DMS 273 treated with DMSO at 0.1 percent for 48 hours (cell line): ENCODE measurements at places on chromosomes 6 and 20.

- peak; percentile 13 for DNase-seq
Measured at GRCh38 chr6:38493931-38494547, 145.7 kb downstream of the BTBD9 start.

- DNase-seq, result no peak
Measured at GRCh38 chr20:22824077-22824476, 211.0 kb upstream of the SSTR4 start.

DNA sequence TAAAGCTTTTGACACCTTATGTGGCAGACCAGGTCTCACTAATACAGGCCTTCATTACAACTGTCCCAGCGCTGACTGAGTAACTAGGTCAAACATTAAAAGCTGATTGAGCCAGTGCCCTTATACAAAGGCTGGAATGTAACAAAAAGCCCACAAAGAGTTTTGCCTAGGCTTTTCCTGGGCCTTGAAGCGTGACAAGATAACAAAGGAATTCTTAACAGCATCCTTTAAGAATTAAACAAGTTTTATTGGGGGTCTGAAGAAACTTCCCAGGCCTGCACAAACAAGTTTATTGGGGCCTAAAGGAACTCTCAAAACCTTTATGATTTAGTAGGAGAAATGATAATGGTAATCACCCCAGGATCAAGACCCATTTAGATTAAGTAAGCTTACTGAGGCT, 267.6 kb upstream of the FAM83B start:
- DNase-seq, result no peak

- DNase-seq, result no peak
Measured at GRCh38 chr20:32585011-32585585, at the start of gene NOL4L. Gene NOL4L, minus strand, starts transcription at chr20:32585333. Its CDS starts 443 bp downstream, at chr20:32584890.

DNA sequence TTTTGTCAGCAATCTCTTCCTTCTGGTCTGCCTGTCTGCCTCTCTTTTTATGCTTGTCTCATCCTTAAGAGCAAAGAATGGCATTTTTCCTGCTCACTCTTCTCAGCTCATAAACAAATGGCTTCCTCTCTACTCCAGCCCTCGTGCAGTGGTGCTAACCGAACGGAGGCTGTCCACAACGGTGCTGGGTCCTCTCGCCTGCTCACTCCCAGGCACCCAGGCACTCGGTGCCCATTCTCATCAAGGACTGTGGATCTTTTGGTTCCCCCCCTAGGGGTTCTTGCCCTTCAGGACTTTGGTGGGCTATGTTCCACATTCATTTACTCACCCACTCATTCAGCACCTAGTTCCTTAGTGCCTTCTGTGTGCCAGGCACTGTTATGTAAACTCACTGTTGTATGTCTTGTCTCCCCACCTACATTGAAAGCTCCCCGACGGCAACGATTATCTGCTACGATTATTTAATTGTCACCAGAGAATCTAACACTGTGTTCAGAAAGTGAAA, 113.9 kb downstream of the FYN start:
- no peak for DNase-seq

DNA sequence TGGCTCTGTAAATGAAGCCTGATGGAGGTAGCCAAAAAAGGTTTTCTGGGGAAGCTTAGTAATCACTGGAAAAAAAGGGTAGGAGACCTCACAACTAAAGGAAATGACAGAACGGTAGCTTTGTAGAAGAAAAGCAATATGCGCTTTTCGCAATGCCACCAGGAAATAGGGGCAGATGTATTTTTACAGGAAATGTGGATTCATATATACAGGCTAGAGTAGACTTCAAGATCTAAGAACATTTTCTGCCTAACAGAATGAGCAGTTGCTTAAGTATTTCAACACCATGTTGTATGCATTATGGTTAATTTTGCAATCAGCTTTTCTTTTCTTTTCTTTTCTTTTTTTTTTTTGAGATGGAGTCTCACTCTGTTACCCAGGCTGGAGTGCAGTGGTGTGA, 219.6 kb downstream of the CD83 start:
- DNase-seq, result no peak

- DNase-seq, result no peak
Measured at GRCh38 chr6:14224359-14225103, 107.0 kb downstream of the CD83 start.

- no peak for DNase-seq
Measured at GRCh38 chr6:36984581-36985416, 1.2 kb downstream of the MTCH1 start.

DNA sequence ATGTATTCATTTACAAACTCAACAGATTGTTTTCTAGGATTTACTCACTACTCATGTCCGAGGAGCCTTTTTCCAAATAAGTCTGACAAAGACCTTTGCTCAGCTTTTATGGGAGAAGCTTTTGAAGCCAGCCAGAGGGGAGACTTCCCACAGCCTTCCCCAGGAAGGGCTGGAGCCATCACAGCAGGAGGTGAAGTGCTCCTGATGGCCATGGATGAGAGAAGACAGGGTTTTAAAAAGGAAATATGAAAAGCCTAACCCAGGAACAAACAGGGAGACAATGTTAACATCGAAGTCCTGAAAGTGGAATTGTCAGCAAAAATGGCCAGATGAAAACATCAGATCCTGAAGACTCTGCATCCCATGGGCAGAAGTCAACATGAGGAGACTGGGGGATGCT, 11.6 kb upstream of the TAGAP start:
- no peak for DNase-seq

- DNase-seq, result no peak
Measured at GRCh38 chr6:77326029-77326428, 137.3 kb downstream of the HTR1B start.

DNA sequence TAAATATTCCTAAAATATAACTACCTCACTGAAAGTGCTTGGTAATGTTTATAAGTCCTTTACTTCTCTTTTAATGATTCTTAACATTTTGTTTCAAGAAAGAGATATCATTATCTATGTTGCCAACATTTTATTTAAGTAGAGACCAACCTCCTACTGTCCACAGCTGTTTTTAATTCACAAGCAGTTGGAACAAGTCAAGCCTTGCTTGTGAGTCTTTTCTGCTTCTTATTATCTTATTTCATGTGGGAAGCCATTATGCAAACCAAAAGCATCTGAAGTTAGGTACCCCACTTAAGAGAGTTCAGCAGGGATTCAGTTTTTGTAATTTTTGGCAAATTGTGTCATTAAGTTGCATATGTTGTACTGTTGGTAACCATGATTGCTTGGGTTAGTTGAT, 1714.5 kb downstream of the GRIK2 start:
- no peak for DNase-seq

- no peak for DNase-seq
Measured at GRCh38 chr20:47995661-47996060, 210.4 kb upstream of the SULF2 start.

- DNase-seq, result no peak
Measured at GRCh38 chr6:65557224-65557623, 149.8 kb downstream of the EYS start.

DNA sequence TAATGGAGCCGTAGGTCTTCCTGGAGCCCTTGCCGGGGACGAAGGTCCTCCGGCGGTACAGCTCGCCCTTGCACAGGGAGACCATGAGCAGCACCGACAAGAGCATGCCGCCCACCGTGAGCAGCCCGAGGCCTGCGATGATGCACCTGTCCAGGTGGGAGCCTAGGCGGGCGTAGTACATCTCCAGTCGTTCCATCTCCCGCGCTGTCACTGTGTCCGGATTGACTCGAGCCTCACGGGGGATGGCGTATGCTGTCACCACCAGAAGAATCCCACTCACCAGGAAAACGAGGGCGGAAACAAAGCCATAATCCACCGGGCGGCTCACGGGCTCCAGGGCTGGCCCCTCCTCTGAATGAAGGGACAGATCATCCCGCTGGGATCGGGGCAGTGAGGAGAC, 3.8 kb downstream of the TMEM74B start:
- no peak for DNase-seq

- DNase-seq, result no peak
Measured at GRCh38 chr20:51249781-51250180, 226.9 kb upstream of the KCNG1 start.

DNA sequence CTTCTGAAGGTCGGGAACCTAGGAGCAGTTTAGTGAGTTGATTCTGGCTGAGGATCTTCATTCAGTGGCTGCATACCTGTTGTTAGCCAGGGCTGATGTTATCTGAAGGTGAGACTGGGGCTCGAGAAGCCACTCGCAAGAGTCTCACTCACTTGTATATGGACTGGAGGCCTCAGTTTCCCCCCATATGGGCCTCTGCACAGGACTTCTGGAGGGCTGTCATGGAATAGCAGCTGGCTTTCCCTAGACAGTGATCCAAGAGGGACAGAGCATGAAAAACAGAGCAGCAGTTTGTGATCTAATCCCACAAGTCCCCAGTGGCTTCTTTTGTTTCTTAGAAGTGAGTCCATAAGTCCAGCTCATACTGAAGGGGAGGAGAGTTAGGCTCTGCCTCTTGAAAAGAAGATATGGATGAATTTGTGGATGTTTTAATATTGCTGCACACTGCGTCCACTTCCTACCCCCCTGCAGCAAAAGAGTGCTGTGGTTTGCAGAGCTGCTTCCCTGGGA, 623.4 kb downstream of the CDH26 start:
- DNase-seq, result no peak

GRCh38 chr6:162922563-162923166, 194.9 kb downstream of the PACRG start:
- no peak for DNase-seq

DNA sequence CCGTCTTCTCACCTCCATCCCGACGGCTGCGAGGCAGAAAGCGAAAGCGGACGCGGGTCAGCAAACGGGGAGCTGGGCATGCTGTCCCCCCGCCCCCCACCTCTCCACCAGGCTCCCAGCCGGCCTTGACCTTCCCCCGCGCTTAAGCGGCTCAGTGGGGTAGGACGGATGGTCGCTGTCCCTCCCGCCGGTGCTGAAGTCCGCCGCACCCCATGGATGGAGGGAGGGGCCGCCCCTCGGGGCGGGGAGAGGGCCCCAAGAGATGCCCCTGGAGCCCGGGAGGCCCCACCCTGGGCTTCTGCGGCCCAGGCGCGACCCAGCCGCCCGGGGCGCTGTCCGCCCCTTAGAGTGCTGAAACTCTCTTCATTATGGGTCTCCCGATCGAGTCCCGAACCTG, at the start of gene KCNB1:
TSS of gene KCNB1 (minus strand) at position 48 of the 397 bp plus-strand sequence. CDS start 188 bp downstream, outside the sequence.
- no peak for DNase-seq

DNA sequence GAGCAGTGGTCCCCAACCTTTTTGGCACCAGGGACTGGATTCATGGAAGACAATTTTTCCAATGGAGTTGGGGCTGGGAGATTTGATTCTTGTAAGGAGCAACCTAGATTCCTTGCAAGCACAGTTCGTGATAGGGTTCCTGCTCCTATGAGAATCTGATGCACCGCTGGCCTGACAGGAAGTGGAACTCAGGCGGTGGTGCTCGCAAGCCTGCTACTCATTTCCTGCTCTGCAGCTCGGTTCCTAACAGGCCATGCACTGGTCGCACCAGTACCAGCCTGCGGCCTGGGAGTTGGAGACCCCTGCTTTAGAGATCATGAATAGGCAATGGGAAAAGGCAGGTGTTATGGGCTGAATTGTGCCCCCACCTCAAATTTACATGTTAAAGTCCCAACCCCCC, 131.2 kb downstream of the PFDN4 start:
- DNase-seq, result no peak

DNA sequence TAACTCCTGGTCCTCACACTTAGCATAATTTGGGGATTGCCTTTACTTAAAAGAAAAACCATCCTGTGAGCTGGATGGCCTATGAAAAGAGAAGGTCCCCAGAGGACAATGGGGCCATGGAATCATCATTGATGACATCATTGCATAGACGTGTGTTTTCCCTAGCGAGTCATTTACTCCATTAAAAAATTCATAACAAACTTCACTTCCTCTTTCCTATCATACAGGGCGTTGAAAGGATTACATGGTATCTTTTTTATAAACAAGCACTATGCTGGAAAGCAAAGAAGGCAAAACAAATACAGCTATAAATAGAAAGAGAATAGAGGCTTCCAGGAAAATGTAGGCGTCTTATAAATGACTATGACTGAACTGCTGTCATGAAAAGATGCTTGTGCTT, 11.3 kb upstream of the COL12A1 start:
- no peak for DNase-seq

DNA sequence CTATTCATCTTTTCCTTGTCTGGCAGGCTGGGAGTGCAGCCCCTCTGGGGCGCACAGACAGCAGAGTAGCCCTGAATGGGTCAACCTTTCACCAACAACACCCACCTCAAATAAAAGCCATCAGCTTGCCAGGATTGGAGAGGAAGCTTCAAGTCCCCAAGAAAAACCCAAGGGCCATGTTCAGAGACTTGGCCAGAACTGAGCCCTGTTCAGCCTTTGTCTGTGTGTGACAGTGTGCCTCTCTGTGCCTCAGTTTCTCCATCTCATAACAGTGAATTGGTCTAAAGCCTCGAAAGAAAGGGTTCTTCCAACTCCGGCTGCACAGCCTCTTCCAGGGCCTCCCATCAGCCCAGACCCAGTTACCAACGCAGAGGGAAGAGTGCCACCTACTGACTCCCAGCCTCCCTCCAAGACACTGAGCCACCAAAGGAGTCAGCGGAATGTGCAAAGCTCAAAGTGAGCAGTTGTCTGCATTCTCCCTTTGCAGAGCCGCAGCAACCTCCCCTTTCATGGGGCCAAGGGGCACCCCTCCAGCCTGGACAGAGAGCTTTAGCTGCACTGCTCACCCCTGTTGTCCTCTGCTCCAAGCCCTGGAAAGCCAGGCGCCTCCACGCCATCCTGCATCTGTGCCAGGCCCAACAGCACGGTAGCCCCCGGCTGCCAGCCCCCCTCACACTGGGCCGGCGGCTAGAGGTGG, 82.7 kb upstream of the TOP1 start:
- peak; percentile 21 for DNase-seq

DNA sequence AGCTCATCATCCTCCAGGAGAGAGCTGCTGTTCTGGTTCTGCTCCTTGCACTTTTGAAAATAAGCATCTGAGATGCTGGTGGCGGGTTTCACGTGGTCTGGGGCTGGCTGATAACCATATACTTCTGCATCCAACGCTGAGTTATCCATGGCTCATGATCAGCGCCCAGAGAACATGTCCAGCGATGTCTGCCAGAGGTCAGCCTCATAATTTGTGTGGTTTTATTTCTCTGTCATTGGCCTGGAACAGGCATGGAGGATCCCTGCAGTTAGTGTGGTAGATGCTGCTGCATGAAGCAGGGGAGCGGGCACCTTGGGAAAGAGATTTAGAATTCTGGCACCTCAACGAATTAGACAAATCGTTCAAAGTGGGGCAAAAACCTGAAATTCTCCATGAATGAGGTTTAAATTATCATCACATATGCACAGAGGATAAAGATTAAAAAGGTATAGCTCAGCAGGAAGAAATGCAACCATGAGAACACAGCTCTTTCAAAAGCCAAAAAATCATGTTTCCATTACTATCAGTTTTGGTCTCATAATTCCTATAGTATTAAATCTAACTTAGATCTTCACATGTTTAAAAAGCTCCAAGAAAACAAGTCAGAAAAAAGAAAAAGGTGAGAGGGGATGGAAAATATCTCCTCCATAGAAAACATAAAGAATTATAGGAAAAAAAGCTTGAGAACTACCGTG, 157.2 kb downstream of the SOD2 start:
- DNase-seq, result no peak

GRCh38 chr20:9036593-9036992, 32.3 kb upstream of the PLCB4 start:
- no peak for DNase-seq

DNA sequence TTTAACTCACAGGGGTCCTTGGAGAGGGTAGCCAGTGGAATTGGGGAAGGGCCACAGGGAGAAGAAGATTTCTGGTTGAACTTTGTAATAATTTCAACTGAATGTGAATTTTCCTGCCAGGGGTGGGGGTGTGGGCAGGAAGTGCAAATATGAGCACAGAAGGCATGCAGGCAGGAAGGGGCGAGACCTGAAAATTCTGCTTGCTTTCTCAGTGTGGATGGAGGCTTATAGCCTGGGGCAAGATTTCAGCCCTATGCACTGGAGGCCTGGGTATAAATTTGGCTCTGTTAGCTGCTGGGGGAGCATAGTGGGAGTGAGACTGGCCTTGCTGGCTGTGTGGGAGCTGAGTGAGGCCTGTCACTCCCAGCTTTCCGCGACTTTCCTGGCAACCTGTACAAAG, 54.4 kb downstream of the PERP start:
- DNase-seq, result no peak
